ENCODE measurements at places on chromosomes 2 and 18.
A peak's percentile ranks its signal among the peaks of the same experiment; 100 is the strongest.

DNA sequence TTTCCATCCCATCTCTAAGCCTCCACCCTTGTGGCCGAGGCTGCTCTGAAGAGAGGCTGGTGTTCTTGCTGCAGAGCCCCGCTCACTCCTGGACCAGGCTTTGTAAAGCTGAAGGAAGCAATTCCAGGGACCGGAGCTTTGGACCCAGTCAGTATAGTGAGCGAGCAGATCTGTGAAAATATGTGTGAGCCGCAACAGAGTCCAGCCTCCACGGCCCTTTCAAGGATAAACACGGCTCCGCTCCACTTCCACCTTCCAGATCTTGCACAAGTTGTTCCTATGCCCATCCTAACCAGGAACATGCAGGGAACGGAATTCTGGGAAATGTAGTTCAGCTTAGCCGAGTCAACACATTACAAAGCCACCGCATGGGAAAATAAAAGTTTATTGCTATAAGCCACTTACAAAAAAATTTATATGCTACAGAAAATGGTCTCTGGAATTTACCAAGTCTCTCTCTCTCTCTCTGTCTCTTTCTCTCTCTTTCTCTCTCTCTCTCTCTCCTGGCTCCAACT is 151.7 kb upstream of the ZNF521 start:
- DNase-seq = peak; percentile 5

- no peak for DNase-seq
Measured at GRCh38 chr2:134405611-134406081, 151.8 kb downstream of the MGAT5 start.

DNA sequence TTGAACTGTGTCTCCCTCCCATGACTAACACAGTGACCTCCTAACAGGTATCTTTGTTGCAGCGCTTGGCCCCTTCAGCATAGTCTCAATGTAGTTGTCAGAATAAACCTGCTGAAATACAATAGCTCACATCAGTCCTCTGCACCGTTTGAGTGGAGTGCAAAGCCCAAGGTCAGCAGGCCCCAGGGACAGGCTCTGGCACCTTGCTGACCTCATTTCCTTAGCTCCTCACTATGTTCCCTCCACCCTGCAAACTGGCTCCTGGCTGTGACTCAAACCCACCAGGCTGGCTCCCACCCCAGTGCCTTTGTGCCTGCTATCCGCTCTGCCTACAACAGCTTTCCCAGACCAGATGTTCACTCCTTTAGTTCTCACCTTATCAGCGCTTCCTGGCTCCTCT is 146.7 kb downstream of the LRATD1 start:
- DNase-seq = no peak

DNA sequence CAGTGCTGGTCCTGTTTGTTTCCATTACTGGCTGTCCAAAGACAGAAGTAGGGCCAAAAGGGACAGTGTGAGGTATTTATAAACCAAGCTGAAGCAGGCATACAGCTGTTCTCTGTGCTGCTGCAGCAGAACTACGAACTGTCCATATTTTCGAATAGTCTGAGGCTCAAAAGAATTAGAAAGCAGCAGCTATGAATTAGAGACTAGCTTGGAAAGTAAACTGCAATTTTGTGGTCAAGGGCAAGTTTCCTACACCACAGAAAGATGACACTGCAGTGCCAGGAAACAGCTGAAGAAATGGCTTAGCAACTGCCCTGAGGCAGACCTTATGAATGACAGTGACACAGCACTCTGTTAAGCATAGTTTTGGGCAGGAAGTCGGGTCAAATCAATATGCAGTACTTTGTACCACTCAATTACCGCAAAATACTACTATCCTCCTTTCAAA is 125.3 kb downstream of the TMEM131 start:
- no peak for DNase-seq

GRCh38 chr18:40367576-40367975 is 1587.5 kb upstream of the PIK3C3 start:
- no peak for DNase-seq

- no peak for DNase-seq
Measured at GRCh38 chr2:152499896-152500735, 165.1 kb downstream of the FMNL2 start.

DNA sequence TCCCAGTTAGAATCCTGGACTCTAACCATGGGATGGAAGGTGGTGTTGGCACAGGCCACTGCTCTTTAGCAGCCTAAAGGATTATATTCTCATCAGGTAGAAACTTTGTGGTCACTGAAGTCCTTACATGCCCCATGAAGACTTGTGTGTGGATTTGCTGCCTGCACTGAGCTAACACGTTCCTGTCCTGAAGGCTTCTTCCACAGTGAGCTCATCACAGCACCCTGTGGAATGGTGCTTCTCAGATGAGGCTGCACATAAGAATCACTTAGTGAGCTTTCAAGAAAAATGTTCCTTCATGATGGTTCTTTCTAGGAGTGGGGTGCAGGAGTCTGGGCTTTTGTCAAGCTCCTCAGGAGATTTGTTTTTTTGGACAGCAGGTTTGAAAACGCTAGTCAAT is 26.8 kb downstream of the STAMBP start:
- DNase-seq = no peak

DNA sequence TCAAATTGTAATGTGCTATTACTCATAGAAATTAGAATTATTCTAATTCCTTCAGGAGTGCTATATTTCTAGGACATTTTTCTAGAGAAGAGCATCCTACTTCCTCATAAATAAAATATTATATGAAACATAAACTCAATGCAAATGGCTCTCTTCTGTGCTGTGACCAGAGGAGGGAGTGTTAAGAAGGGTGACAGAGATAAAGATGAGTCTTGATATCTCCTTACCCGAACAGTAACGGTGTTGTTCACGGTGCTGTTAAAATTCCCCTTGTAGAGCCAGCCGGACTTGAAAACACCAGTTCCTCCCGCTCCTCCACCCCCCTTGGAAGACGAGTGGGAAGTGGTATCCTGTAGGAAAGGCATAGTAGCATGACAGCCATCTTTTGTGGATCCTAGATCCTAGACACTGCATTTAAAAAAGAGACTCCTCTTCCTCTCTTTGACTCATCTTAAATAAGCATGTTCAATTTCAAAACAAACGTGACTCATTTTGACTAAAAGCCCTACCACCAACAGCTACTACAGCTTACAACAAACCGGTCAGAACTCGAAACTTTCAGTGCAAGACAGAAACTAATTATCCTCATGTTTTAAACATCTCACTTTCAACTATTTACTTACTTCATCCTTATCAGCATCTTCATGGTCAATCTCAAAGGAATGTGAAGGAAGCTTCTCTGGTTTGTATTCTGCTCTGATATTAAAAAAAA is 156.3 kb downstream of the DOCK10 start:
- no peak for DNase-seq

GRCh38 chr18:46916551-46917107 is 678 bp downstream of the PIAS2 start:
- DNase-seq = peak; percentile 40

DNA sequence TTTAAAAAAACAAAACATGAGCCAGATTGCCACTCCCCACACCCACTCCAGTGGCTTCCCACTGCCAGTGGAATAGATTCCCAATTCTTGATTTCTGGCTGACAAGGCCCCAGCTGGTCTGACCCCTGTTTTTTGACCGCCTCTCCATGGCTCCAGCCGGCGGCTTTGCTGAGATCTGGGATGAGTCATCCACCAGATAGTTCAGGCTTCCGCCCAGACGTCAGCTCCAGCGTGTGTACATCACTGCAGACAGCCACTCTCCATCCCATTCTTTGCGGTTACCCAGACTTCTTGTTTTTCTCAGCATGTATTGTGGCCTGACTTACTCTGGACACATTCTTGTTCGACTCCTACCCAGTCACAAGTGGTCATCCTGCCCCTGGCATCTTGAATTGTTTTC is 227.9 kb downstream of the GBX2 start:
- DNase-seq = peak; percentile 32

DNA sequence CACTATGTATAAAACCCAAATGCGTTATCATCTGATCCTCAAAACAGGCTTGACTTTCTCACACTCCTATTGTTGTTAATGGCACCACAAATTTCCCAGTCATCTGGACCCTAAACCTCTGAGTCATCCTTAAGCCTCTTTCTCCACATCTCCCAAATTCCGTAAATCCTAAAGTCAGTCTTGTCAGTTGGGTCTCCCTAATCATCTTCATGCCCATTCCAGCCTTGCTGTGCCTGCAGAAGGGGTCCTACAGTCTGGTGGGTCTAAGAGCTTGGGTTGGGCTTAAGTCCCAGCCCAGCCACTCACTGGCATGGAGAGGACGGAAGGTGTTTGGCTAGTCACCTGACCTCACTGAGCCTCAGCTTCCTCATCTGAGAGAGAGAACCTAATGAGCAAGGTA is 265.1 kb upstream of the SIX3 start:
- DNase-seq = no peak

DNA sequence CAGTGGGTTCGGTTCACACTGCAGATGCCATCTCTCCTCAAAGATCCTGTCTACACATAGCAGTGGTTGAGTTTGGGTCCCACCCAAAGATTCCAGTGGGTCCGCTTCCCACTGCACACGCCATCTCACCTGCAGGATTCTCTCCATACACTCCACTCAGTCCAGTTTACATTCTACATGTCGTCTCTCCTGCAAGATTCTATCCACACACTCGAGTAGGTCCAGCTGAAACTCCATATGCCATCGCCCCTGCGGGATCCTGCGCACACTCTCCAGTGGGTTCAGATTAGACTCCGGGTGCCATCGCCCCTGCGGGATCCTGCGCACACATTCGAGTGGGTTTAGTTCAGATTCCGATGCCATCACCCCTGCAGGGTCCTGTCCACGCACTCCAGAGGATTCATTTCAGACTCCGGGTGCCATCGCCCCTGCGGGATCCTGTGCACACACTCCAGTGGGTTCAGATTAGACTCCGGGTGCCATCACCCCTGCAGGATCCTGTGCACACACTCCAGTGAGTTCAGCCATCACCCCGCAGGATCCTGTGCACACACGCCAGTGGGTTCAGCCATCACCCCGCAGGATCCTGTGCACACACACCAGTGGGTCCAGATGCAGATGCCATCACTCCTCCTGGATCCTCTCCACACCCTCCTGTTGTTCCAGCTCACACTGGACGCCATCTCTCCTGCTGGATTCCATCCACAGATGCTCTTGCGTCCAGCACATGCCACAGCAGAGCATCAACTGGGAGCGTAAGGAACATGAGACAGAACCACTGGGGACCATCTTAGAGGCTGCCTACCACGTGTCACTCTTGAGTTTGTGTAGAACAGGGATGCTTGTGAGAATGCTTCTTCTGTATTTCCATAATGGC is 3.0 kb upstream of the PXDN start:
- DNase-seq = no peak

- no peak for DNase-seq
Measured at GRCh38 chr2:209685340-209685739, 86.3 kb upstream of the UNC80 start.

DNA sequence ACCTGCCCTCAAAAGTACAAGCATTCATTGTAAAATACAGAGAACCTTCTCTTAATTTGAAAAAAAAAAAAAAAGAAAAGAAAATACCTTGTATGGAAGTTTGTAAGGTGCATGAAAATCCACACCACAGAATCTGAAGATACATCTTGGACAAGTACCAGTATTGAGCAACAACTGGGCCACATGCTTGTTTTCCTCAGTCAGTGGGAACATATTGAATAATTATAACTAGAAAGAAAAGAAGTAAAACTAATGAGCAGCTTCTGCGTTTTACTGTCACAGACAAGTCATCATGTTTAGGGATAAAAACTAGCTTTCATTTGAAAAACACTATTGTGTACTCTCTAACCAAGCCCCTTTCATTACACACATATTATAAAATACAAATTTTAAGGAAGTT is 5.8 kb upstream of the PEX13 start:
- no peak for DNase-seq

- DNase-seq = no peak
Measured at GRCh38 chr2:164538240-164538866, 82.9 kb downstream of the GRB14 start.

DNA sequence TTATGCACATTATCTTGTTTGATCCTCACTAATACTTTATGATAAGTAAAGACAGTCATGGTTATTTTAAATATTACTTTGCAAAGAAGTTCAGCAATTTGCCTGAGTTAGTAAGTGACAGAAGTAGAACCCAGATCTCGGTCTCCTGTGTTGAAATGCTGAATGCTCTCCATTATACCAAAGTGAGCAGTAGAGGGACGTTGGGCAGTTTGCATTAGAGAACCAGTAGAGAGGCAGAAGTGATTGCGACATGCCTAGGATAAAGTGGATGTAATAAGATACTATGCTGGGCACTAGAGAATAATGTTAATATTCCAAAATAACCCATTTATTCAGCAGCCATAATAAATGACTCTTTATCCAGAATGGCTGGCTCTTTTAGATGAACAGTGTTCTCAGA is 201.0 kb downstream of the PMAIP1 start:
- DNase-seq = no peak

GRCh38 chr2:128284037-128284441 is 34.6 kb downstream of the HS6ST1 start:
- DNase-seq = no peak

DNA sequence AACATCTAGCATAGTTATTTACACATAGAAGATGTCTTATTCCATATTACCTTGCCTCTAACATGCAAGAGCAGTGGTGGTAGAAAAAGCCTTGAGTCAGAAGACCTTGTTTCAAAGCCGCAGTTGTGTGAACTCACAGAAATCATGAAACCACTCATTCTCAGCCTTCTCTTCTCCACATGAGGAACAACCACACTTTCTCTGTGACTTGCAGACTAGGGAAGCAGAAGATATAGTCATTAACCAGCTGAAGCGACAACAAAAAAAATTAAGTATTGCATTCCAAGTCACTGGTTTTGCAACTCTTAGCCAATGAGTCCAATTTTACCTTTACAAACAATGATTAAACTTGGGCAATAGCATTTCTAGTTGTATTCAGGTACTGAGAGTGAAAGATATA is 19.0 kb downstream of the TWSG1 start:
- no peak for DNase-seq

- no peak for DNase-seq
Measured at GRCh38 chr2:241302759-241303651, 12.5 kb downstream of the HDLBP start.

- DNase-seq = no peak
Measured at GRCh38 chr18:74796841-74797576, 199.3 kb downstream of the ZNF407 start.

DNA sequence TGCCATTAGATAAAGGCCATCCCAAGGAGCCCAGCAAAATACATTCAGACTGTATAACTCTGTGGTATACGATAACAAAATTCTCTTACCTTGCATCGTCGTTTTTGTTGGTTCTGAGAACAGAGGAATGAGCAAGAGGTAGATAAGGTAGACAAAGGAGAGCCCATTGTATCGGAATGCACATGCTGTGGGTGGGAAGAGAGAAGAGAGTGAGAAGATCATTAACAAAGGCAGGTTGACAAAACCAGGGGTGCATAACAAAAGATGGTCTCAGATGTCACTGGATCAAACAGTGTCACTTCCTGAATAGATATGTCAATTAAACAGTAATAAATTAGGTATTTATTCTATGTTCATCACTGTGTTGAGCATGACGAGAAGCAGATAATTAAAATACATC is 83.3 kb downstream of the PIEZO2 start:
- no peak for DNase-seq

DNA sequence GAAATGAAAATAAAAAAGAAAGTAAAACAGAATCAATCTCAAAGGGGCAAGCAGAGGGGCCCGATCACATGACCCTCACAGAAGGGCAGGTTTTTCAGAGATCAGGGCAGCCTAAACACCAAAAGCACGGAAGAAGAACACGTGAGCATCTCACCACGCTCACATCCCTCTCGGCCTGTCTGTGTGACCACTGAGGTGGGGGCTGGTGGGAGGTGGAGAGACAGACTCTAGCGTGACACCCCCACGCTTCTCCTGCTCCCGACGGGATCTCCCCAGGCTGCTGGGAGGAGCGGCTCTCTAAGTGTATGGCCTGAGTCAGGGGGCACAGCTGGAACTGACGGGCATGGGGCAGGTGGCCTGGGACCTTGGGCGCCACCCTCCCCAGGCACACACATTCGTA is 23.5 kb upstream of the MTERF4 start:
- DNase-seq = no peak
